Central memory CD4-positive, alpha-beta T cell (primary cell): ENCODE measurements at places on chromosomes 11 and 22.

- DNase-seq, result no peak
Observed at GRCh38 chr11:5291207-5291838, 10.4 kb downstream of the OR51B4 start.

DNA sequence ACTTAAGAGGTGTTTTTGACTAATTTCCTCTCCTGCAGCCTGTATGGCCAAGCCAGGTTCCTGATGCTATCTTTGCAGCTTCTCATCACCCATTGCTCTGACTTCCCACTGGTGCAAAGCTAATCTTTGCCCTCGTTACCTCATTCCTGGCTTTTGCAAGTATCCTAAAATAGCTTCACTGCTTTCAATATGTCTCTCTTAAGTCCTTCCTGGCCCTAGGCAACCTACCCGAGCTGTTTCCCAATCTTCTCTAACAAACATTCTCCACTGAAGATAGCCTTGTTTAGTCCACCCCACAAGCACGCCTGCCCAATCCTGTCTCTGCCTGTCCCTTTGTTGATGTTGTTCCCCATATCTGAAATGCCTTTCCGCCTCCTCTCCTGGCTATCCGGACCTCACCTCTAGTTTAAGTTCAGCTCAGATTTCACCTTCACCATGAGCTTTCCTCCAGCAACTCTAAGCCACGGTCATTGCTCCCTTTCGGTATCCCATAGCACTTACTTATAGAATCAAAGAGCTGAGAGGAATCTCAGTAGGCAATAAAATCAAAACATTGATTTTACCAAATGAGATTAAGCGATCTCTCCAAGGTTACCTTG lies 30.1 kb upstream of the CECR2 start:
- no peak for DNase-seq

DNA sequence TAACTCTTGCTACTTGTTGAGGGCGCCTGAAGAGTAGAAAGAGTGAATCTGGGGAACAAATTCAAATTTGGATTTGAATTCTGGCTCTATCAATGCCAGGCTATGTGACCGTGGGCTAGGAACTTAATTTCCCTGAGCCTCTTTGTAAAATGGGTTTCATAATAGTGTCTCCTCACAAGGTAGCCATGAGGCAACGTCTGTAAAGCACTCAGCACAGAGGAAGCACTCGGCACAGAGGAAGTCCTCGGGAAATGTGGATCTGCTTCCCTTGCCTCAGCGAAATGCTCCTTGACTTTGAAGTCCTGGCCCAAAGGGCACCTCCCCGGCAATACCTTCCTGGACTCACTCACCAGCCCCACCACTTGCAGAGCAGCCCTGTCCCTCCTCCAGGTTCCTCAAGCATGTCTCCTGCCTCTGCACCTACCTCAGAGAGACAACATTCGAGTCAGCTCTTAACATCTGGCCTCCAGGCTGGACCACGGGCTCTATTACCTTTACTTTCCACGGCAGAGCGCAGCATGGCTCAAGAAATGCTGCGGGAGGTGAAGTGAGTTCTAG lies 17.7 kb downstream of the CD6 start:
- DNase-seq, result no peak

DNA sequence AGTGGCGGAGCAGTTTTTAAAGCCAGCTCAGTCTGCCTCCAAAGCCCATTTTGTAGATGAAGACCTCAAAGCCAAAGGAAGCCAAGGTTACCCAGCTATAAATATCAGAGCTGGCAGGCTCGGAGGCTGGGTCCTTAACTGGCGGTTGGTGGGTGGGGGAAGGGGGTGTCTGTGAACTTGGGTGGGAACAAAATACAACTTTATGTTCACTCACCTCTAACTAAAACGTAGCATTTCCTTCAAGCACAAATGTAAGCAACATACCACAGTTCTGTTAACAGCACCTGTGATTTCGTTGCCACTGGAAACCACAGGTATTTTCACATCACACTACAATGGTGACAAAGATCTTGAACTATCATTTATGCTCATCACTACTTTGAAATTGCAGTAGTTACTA lies 99.7 kb upstream of the SYT13 start:
- DNase-seq, result peak; percentile 67

DNA sequence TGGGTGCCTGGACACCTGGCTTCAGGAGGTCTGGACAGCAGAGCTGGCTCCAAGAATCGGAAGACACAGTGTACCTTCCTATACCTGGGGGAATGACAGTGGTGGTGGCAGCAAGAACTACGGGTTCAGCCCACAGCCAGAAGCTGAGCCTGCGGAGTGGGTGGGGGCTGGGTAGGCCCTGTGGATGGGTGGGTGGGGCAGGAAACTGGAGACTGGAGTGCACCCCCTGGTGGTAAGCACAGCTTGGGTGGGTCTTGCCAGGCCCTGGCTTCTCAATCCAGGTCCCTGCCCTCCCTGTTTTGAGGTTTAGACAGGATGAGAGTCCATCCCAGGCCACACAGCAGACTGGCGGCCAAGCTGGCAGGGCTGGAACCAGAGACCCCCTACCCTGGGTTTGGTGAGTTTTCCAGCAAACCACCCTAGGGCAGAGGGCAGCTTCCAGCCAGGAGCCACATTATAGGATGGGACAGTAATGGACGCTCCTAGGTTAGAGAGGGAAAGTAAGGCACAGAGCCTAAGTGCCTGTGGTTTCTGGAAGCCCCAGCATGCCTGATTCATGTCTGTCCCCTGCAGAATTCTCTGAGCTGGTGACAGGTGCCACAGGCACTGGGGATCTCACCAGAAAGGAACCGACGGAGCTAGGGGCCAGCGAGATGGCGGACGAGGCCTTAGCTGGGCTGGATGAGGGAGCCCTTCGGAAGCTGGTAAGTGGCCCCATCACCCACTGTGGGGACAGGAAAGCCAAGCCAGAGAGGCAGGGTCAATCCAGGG lies 1.7 kb downstream of the SMTN start:
- peak; percentile 18 for DNase-seq

GRCh38 chr11:64989416-64989815 lies 7.4 kb downstream of the BATF2 start:
- no peak for DNase-seq
